ENCODE measurements at places on chromosomes 2 and 18. TPM values are rescaled to one million over a fixed set of nuclear protein-coding genes. Genes with fewer than 3 reads are reported as not detected.

Gene TNFAIP6
- 2.5 TPM for total RNA-seq

Gene NEB
- total RNA-seq = 0.88 TPM

Gene FLACC1
- 3.7 TPM for total RNA-seq

Gene UGT1A3
- 0.57 TPM for total RNA-seq

Gene SKA1
- total RNA-seq = 0.31 TPM

Gene B3GNT2
- total RNA-seq = 35.0 TPM

Gene DAW1
- total RNA-seq = 1.7 TPM

Gene PPP1R1C
- total RNA-seq = 2.5 TPM

Gene IL36B
- not detected for total RNA-seq

Gene NOSTRIN
- 50.2 TPM for total RNA-seq

Gene CXCR1
- 0.09 TPM for total RNA-seq

Gene STAT4
- total RNA-seq = 8.5 TPM

Gene DPP10
- total RNA-seq = not detected

Gene SLC19A3
- total RNA-seq = 4.4 TPM

Gene ST8SIA5
- 1.4 TPM for total RNA-seq

Gene MAP3K2
- 65.3 TPM for total RNA-seq

Gene IL1B
- 2.9 TPM for total RNA-seq

Gene MROH2A
- total RNA-seq = not detected

- no peak for DNase-seq
- H3K4me3 ChIP-seq = no peak overlapping the region
- H3K36me3 ChIP-seq = no peaks in the 10 kb centered on the region
- H3K27ac ChIP-seq = no peak overlapping the region
- H3K4me1 ChIP-seq = no peaks in the 10 kb centered on the region
Observed at GRCh38 chr18:78006006-78006773, 756.5 kb downstream of the GALR1 start.

DNA sequence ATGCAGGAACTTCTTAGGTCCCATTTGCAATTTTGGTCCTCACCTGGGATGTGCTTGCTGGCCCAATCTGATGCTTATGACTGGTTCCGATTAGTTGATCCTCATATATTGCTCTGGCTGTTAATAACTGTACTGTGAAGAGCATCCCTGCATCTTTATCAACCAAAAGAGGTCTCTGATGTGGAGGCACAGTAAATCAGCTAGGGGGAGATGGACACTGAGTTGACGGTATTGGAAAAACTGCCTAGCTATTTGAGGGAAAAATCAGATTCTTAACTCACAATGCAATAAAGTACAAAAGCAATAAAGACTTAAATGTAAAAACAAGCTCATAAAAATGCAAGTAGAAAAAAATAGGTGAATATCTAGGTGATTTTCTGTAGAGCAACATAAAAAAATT lies 188.0 kb upstream of the TCF4 start:
- H3K4me1 ChIP-seq = no peaks in the 10 kb centered on the region
- H3K27ac ChIP-seq = no peak overlapping the region
- DNase-seq = no peak

DNA sequence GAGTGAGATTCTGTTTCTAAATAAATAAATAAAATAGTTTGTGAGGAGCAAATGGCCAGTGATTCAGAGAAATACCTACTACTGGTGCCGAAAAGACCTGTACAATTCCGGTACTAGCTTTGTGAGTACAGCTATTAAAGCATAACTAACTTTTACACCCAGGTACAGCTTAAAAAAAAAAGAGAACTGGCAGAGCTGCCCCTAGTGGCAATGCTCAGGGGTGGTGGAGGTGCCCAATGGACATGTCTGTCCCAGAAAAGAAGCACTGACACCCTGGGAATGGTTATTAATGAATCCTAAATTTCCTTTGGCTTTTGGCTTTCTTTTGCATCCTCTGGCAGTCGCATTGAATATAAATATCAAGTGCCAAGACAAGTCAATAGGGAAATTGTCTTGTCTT lies 87.0 kb downstream of the LIPG start:
- H3K27me3 ChIP-seq = no peaks in the 10 kb centered on the region
- H3K4me3 ChIP-seq = no peak overlapping the region
- no peak for DNase-seq

DNA sequence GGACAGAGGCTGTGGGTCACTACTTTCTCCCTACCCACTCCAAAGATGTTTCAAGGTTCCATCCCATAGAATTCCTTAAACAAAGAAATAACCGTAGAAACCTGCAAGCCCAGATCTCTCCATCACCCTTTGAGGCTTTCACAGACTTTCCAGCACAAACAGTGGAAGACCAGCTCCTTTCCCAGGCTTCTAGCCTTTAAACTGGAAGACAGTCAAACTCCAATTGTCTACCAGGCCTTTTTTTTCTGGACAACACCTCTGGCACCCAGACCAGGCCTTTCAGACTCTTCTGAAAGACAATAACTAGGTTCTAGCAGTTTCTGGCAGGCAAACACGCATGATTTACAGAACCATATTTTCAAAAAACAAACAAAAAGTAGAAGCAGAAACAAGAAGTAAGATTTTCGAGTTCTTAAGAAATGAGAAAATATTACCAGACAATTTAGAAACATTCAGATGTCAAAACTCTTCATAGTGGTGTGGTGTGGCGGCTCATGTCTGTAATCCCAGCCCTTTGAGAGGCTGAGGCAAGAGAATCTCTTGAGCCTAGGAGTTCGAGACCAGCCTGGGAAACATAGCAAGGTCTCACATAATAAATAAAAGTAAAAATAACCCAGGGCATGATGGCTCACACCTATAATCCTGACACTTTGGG lies 106.8 kb upstream of the MSH2 start:
- DNase-seq = no peak
- H3K4me3 ChIP-seq = no peak overlapping the region
- no peaks in the 10 kb centered on the region for H3K36me3 ChIP-seq
- H3K27me3 ChIP-seq = no peaks in the 10 kb centered on the region

DNA sequence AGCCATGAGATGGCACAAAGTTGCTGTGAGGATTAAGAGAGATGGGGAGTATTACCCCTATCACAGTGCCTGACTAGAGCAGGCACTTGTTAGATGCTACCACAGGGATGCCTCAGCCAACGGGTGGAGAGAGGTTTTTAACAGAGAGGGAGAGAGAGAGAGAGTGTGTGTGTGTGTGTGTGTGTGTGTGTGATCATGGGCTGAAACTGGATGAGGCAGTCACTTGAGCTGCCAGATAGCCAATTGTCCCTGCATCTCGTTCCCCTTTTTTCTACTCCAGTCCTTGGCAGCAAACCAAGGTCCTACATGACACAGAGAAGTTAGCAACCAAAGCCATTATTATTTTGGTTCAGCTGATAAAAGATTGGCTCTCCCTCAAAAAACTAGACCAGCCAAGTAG lies 3.0 kb downstream of the CD8A start:
- H3K4me1 ChIP-seq = no peaks in the 10 kb centered on the region
- H3K27ac ChIP-seq = no peak overlapping the region
- peaks cover 27% of the 10 kb centered on the region for H3K27me3 ChIP-seq

DNA sequence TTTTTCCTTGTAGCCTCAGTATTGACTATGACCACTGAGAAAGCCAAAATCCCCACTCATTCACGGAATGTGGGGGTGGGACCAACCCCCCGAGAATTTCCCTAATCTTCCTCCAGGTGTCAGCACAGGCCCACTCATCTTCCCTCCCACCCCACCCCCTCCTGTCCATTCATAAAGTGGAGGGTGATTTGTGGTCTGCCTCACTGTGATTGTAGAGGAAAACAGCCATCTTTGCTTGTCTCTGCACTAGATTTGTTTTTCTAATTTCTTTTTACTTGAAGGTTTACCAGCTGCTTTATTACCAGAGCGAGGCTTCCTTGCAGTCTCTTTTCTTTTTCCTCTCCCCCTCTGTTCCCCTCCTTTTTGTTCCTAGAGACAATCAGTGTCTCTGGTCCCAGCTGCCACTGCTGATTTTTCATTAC lies 171.8 kb downstream of the ICOS start:
- H3K4me1 ChIP-seq = no peaks in the 10 kb centered on the region
- H3K27ac ChIP-seq = no peak overlapping the region
- H3K36me3 ChIP-seq = no peaks in the 10 kb centered on the region

GRCh38 chr2:169765523-169765922 lies 31.9 kb downstream of the KLHL23 start:
- H3K36me3 ChIP-seq = no peaks in the 10 kb centered on the region
- DNase-seq = peak; percentile 19
- H3K4me3 ChIP-seq = no peak overlapping the region
- H3K27me3 ChIP-seq = peaks cover 7% of the 10 kb centered on the region
- H3K27ac ChIP-seq = no peak overlapping the region

DNA sequence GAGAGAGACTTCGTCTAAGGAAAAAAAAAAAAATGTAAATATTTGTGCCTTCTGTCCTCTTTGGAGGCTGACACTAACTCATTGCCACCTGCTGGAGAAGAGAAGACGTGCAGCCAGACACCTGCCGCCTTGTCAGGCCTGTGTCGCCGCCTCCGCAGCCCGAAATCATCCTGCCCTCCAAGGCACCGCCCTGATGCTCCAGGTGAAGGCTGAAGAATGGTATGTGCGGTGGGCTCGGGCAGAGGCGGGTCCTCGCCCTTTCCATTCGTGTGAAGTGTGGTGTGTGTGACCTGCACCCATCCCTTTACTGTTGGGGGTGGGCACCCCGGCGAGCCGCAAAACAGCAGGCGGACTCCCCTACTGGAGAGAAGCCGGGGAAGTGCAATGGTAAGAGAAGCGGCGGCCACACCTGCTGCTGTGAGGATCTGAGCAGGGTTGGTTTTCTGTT lies 60.4 kb downstream of the FAM161A start:
- no peak overlapping the region for H3K27ac ChIP-seq
- H3K4me3 ChIP-seq = no peak overlapping the region
- H3K4me1 ChIP-seq = no peaks in the 10 kb centered on the region
- peak; percentile 76 for DNase-seq

- no peaks in the 10 kb centered on the region for H3K36me3 ChIP-seq
- DNase-seq = no peak
- no peaks in the 10 kb centered on the region for H3K4me1 ChIP-seq
- no peaks in the 10 kb centered on the region for H3K27me3 ChIP-seq
- H3K27ac ChIP-seq = no peak overlapping the region
- no peak overlapping the region for H3K4me3 ChIP-seq
Observed at GRCh38 chr2:32993005-32993539, 46.3 kb downstream of the LTBP1 start.

DNA sequence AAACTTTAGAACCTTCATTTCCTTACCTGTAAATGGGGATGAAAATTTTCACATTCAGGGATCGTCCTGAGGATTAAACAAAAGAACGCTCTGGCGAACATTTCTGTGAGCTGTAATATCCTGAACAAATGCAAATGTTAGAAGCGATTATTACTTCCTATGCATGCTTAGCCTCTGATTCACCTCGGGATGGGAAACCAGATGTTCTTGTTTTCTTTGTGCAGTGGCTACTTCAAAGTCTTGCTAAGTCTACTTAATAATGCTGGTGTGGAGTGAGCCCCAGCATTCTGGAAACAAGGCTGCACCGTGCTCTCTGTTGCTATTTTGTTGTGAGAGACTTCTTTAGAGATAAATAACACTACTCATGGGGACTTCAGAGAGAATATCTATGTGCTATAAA lies 119.1 kb upstream of the PELI1 start:
- H3K27me3 ChIP-seq = no peaks in the 10 kb centered on the region
- no peak overlapping the region for H3K4me3 ChIP-seq
- DNase-seq = peak; percentile 77
- H3K4me1 ChIP-seq = peaks cover 16% of the 10 kb centered on the region
- no peaks in the 10 kb centered on the region for H3K36me3 ChIP-seq

- no peak overlapping the region for H3K27ac ChIP-seq
- no peaks in the 10 kb centered on the region for H3K27me3 ChIP-seq
- no peaks in the 10 kb centered on the region for H3K4me1 ChIP-seq
- peak; percentile 78 for DNase-seq
- H3K4me3 ChIP-seq = peak overlapping the region; percentile 78
Observed at GRCh38 chr2:5690286-5690685, 1.9 kb upstream of the SOX11 start.

- H3K27ac ChIP-seq = no peak overlapping the region
- H3K4me1 ChIP-seq = peaks cover 2% of the 10 kb centered on the region
- DNase-seq = no peak
- H3K4me3 ChIP-seq = no peak overlapping the region
Observed at GRCh38 chr2:105626212-105626965, 118.3 kb upstream of the NCK2 start.

DNA sequence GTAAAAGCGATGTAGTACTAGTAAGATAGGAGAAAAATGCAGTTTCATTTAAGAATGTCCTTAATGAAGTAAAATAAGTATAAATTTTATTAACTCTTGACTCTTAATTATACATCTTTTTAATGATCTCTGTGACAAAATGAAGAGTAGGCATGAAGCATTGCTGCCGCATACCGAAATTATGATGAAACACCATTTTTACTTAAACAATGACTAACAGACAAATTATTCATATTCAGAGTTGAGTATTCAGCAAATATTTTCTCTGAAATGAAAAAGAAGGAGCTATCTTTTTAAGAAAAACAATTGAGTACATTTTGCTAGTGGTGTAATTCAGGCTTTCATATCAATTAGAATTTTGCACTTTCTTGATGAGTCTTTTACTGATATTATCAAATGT lies 150.6 kb upstream of the DOCK10 start:
- no peaks in the 10 kb centered on the region for H3K27me3 ChIP-seq
- H3K4me3 ChIP-seq = no peak overlapping the region
- H3K36me3 ChIP-seq = no peaks in the 10 kb centered on the region

- no peaks in the 10 kb centered on the region for H3K27me3 ChIP-seq
- no peak for DNase-seq
- H3K36me3 ChIP-seq = no peaks in the 10 kb centered on the region
- no peaks in the 10 kb centered on the region for H3K4me1 ChIP-seq
- no peak overlapping the region for H3K27ac ChIP-seq
- no peak overlapping the region for H3K4me3 ChIP-seq
Observed at GRCh38 chr2:147149575-147150240, 695.1 kb upstream of the ACVR2A start.

DNA sequence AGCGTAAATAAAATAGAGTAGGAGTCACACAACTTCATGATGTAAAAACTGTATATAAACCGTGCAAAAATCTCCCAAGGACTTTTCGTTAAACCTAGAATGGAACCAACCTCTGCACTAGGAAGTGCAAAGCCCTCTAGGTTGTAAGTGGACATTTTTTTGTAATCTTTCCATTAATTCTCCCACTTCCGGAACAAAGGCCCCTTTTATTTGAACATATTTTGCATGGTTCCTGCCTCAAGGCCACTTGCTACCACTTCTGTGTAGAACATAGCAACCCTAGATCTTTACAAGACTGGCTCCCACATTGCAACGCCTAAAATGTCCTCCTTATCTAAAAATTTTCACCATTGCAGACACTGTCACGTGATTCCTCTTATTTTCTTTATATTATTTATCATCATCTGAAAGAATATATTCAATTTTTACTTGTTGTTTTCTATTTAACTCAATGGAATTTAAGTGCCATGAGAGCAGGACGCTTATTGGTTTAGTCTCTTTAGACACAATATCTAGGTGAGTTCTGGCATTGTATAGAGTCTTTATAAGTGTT lies 249.6 kb upstream of the TMEFF2 start:
- H3K27me3 ChIP-seq = no peaks in the 10 kb centered on the region
- no peak overlapping the region for H3K27ac ChIP-seq
- H3K36me3 ChIP-seq = no peaks in the 10 kb centered on the region
- H3K4me1 ChIP-seq = no peaks in the 10 kb centered on the region
- no peak overlapping the region for H3K4me3 ChIP-seq

Measured in kidney (tissue), 22 donors.